ENCODE measurements at places on chromosomes 5 and 9.

DNA sequence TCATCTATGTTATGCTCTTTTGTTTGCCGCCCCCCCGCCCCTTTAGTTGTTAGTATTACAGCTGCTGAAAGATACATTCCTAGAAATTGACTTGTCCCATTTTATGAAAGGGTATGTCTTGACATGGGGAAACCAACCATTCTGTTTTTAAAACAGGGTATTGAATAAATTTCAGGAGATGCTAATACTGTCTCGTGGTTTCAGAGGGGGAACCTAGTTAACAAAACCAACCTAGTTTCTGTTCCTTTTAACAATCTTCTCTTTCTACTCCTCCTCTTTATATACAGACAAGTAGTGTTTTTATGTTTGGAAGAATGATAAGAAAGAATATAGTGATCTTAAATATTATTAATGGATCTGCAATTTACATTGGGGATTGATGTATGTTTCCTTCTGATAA, 3.5 kb downstream of the PIP5K1B start:
- no peak for DNase-seq

- peak; percentile 48 for DNase-seq
These were observed 191.6 kb downstream of the C9orf152 start for GRCh38 chr9:110016340-110016739.

- DNase-seq: no peak
These were observed 19.3 kb downstream of the ITGA1 start for GRCh38 chr5:52807037-52807436.

- DNase-seq: no peak
These were observed 145.2 kb downstream of the EDIL3 start for GRCh38 chr5:84239494-84239893.

- DNase-seq: no peak
These were observed 10.4 kb downstream of the KIF12 start for GRCh38 chr9:114088571-114089170.

- DNase-seq: no peak
These were observed 94.3 kb upstream of the PITX1 start for GRCh38 chr5:135128361-135128760.

DNA sequence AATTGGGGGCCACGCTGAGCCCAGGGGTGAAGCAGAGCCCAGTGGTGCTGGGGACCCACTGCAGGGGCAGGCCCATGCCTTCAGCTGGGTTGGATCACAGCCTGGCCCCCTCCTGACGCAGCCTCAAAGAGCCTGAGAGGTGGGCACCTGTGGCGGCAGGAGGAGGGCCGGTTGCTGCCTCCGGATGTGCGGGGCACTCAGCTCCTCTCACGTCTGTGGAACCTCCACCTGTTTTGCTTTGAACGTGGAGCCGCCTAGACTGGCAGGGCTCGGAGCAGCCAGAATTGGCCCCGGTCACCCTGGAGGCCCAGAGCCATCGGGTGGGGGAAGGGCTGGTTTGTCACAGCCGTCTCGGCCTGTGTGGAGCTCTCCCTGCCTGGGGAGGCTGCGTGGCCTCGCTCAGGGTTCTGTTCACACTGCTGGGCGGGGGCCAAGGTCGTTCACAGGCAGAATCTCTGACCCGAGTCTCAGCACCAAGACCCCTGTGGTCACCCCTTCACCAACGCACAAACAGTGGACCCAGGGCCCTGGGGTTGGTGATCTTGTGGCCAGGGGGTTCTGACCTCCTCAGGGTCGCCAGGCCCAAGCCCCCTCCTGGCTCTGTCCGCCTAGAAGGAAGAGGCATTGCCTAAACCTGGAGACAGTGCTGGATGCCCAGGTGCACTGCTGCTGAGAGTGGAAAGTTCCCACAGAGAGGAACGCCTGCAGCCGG, 9.2 kb upstream of the SLC9A3 start:
- no peak for DNase-seq

- no peak for DNase-seq
These were observed 206.0 kb downstream of the NFIB start for GRCh38 chr9:14107977-14108376.

GRCh38 chr9:15344191-15344590, 37.2 kb upstream of the TTC39B start:
- no peak for DNase-seq

GRCh38 chr5:84642795-84643194, 258.1 kb upstream of the EDIL3 start:
- peak; percentile 35 for DNase-seq

DNA sequence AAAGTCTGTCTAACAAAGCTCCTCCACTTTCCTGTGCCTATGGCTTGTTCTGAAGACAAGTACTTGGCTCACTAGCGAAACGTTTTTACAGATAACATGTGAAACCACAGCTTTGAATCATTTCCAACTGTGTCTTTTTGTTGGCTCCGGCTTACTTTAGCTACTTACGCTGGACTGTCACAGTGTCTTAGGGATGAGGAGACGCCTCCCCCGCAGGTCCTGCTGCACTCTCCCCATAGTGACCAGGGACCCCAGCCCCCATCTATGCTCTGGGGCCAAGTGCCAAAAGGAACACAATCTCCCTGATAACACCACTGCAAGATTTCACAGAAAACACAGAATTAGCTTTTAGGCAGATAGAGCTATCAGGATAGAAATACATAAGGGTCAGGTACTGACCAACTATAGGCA, 219.1 kb downstream of the ADAMTS6 start:
- DNase-seq: peak; percentile 66

- DNase-seq: no peak
These were observed 81.5 kb upstream of the C9orf72 start for GRCh38 chr9:27654629-27655285.

DNA sequence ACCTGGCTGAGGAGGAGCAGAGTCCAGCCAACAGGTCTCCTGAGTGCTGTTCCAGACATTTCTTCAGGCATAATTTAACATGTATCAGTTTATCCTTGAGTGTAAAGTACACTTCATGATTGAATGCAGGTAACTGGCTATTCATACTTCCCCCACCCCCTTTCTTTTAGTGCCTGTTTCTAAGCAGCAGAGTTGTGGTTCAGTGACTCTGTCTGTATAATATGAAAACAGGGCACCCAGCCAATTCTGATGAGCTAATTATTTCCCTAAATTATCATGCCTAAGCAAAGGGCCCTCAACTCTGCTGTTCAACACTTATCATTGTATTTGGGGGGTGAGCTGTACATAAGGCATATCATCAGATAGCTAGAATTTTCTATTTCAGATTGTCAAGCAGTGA, 51.9 kb upstream of the ZSWIM6 start:
- DNase-seq: no peak

GRCh38 chr9:70419556-70420440, 5.3 kb upstream of the KLF9 start:
- peak; percentile 94 for DNase-seq

DNA sequence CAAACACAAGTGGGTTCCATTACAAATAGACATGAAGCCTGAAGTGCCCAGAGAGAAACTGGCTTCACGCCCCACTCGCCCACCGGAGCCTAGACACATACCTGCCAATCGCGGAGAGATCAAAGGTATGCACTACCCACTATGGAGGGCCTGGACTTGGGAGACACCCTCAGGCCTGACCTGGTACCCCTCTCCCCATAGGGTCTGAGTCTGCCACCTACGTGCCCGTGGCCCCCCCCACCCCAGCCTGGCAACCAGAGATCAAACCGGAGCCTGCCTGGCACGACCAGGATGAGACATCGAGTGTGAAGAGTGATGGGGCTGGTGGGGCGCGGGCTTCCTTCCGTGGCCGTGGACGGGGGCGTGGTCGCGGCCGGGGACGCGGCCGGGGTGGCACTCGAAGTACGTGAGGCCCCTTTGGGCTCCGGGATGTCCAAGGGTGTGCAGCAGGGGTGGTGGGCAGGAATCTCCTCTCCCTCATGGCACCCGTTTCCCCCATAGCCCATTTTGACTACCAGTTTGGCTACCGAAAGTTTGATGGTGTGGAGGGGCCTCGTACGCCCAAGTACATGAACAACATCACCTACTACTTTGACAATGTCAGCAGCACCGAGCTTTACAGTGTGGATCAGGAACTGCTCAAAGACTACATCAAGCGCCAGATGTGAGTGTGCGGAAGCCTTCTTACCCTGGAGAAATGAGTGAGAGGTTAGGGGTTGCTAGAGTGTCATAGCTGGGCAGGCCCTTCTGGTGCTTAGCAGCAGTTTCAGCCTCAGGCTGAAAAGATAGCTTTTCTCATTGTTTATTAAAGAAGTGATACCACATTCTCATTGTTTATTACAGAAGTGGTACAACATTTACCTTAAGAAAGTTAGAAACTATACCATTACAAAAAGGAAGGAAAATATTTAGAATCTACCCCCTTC, 38.7 kb downstream of the LARP1 start:
- DNase-seq: no peak

DNA sequence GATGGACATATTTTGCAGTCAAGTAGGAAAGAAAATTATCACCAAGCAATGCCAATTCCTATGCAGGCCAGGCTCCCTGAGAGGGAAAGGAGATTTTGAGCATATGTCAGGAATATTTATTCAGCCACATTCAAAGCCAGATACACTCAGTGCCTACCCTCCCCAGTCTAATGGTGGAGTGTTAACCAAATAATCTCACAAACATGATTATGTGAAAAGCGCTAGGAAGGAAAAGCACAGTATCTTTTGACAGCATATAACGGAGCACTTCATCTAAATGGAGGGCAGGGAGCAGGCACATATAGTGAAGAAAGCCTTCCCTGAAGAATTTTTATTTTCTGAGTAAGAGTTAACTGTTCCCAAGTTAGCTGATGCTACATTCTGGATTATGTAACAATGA, 80.3 kb upstream of the SLC30A5 start:
- DNase-seq: no peak

DNA sequence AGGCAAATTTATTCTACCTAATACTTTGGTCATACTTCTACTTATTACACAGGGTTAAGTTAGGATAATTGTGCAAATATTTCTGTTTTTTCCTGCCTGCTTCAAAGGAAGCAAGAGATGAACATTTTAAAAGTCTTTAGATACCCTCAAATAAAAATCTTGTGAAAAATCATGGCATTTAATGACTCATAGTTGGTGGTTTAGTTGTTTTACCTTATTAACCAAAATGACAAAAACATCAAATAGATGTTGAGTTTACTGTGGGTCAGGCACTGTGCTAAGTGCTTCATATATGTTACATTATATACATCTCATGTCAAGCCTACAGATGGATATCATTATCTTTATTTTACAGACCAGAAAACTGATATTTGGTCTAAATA, 54.4 kb downstream of the ZNF474 start:
- DNase-seq: no peak

GRCh38 chr5:149211566-149211965, 60.1 kb upstream of the AFAP1L1 start:
- DNase-seq: no peak

DNA sequence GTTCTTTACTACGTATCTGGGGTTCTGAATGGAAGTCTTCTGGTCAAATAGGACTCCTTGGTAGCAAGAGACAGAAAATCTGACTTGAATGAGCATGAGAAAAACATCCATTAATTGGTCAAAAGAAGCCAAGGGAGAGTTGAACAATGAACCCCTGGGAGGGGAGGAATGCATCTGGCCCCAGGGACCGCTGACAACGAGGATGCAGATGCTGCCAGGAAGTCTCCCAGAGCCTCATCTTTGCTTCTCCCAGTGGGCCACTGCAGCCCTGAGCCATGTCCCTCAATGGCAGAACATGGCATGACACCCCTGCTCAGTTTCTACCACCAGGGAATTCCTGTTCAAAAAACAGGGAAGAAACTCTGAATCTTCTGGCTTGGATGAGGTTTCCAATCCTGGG, 50.5 kb upstream of the ICE1 start:
- DNase-seq: no peak

GRCh38 chr5:142473038-142473437, 148.2 kb upstream of the SPRY4 start:
- DNase-seq: no peak

DNA sequence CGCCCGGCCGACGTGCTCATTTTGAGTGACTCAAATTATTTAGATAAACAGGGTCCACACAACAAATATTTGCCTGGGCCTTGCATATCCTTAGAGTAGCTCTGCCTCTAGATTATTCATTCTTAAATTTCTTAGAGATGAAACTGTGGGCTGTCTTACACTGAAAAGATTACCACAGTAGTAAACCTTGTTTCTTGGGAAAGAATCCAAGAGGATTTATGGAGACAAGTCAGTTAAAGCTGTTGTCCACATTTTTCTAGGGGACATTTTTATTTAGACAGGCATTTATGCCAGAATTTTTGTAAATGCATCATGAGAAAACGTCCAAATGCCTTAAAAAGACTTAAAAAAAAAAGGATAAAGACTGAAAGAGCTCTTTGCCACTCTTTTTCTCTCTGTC, 32.6 kb upstream of the RANBP3L start:
- no peak for DNase-seq

DNA sequence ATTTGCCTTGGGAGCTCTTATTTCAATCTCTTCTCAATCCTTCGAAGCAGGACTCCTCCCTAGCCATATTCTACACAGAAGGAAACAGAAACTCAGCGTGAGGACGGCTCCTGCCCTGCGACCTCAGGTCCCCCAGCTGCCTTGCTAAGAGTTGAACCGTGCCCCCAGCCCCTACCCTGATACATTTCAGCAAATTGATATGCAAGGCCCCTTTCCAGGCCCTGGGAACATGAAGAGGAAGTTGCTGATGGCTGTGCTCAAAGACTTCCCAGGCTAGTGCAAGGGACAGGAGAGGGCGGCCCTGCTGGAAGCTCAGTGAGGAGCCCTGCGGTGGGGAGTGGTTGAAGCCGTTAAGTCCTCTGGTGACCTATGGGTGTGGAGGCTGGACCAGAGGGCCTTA, 41.5 kb downstream of the BOD1 start:
- no peak for DNase-seq

- DNase-seq: no peak
These were observed 455.6 kb downstream of the TMEM38B start for GRCh38 chr9:106149956-106150355.

DNA sequence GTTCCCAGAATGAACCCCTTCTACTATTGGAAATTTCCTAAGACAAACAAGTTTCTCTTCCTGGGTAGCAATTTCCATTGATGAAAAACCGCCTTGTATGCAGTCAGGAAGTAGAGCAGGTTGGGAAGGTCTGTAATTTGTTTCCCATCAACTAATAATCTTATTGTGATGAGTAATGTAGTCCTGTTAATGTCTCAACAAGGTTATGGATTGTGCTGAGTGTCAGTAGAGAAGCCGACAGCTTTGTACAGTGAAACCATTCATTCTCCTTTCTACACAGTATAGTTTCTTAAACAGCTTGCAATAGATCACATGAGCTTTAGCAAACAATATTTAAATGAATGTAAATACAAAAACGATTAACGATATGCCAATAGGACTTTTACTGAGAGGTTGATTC, 355.4 kb upstream of the WWC1 start:
- no peak for DNase-seq
